Liver (tissue), 10 donors: ENCODE measurements at places on chromosomes 4 and X.

DNA sequence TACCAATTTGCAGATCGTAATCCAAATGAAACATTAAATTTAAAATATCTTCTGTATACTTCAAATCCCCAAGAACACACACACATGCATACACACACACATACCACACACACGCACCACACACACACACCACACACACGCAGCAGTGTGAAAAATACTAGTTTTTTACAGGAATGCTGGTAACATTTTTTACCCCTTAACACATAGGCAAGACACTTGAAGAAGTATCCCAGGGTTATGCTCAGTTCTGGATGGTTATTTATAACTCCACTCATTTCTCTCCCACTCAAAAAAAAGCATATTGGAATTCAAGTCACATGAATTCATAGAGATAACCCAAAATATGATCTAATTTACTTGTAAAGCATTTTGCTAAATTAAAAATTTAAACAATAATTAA lies 325.5 kb upstream of the SLC7A11 start:
- no peak for DNase-seq

DNA sequence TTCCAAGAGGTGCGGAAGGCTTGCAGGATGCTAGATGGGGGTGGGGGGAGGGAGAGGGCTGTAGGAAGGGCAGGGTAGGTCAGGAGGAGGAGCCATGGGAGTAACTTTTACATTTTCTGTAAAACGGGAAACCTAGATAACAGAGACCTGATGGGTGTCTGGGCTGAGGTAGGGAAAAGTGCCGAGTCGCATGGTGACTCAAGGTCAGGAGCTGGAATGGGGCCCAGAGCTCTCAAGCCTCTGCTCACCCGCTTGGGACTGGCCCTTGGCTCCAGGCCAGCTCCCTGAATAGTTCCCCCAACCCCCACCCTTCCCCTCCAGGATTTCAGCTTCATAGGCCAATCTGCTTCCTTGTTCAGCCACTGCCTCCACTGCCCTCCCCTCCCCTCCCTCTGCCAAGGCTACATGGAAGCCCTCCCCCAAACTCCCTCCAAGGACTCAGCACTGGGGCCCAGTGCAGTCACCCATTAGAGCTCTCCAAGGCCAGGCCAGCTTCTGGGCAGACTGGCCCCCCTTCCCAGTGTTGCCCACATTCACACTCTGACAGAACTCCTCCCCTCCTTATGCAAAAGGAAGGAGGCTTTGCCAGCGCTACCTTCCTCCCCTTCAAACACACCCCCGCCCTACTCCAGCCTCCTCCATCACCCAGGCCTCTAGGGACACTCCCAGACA lies 43.6 kb downstream of the TSC22D3 start:
- DNase-seq = peak; percentile 40

GRCh38 chr4:112951362-112952312 lies 97.8 kb upstream of the ANK2 start:
- no peak for DNase-seq

DNA sequence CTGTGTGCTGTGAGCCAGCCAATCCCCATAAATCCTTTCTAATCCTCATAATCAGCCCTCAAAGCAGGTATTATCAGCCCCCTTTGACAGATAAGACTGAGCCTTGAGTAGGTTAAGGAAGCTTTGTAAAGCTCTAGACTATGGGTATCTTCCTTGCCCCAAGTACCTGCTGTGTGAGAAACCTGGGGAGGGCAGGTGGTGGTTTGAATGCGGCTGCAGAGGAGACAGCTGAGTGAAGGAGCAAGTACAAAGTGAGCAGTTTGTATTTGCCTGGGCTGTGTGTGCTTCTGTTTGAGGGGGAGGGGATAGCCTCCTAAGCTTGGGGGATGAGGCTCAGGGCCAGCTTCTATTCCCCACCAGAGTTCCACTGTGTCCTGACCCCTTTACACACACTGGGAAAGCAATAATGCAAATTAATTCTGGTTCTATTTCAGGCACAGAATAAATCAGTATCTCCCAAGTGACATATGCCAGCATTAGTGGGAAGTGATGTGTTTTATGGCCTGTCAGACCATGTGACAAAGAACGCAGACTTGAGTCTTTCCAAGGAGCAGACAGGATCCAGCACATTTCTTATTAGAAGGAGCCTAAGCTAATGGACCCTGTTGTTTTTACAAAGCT lies 63.5 kb downstream of the EVC start:
- DNase-seq = no peak

GRCh38 chr4:184750926-184751584 lies 17.2 kb upstream of the CENPU start:
- no peak for DNase-seq

DNA sequence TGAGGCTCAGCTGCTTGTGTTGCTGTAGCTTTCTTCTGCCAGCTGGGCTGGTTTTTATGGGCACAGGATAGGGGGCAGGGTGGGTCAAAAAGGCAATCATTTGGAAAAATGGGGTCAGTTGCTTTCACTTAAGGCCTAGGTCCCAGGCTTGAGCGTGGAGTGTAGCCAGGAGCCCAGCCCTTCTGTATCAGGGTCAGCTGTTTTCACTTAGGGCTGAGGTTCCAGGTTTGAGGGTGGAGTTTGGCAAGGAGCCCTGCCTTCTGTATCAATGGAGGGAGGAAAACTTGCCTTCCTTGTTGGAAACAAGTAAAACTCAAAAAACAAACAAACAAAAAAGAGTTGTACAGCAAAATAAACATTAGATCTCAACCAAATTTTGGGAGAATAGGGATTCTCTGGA lies 37.0 kb upstream of the UGT8 start:
- no peak for DNase-seq

DNA sequence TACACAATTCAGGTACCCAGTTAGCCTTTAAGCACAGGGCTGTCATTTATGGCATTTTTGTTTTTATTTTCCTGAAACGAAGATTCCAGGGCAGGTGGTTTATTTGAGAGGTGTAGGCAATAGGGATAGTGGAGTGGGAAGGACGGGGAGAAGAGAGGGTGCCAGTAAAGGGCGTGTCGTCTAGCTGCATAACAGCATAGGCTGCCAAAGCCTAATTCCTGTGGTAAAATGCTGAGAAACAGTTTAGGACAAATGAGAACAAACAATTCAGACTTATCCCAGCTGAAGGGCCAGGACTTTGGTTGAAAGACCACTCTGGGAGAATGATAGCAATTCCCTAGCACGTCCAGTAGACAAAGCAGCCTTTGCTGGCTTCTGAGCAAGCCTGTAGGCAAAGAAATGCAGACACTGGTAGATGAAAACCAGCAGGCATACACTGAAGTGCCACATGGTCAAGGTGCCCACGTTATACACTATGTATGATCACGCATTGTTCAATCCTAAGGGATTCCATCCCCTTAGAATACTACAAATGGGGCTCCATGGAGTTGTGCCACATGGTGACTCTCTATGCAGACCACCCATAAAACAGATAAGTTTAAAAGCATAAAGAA lies 70.6 kb downstream of the PKD2 start:
- DNase-seq = no peak

- DNase-seq = no peak
These were observed 402 bp upstream of the UPRT start for GRCh38 chrX:75273483-75273882.
